ENCODE measurements at places on chromosomes 1 and 21.

GRCh38 chr1:241482761-241483250 is 36.7 kb downstream of the FH start:
- no peak for DNase-seq

GRCh38 chr1:234969581-234970400 is 158.8 kb downstream of the TOMM20 start:
- DNase-seq, result no peak

GRCh38 chr21:45518742-45519141 is 23.5 kb downstream of the SLC19A1 start:
- no peak for DNase-seq

GRCh38 chr1:214014730-214015129 is 27.0 kb downstream of the PROX1 start:
- DNase-seq, result no peak

- no peak for DNase-seq
Observed at GRCh38 chr1:233290396-233291034, 5.0 kb downstream of the PCNX2 start.

GRCh38 chr1:1115136-1115785 is 628 bp downstream of the C1orf159 start:
- DNase-seq, result no peak

GRCh38 chr21:45999581-46000181 is 18.1 kb downstream of the COL6A1 start:
- no peak for DNase-seq

Data from activated naive CD4-positive, alpha-beta T cell treated with Interleukin-2 at 50 U/mL for 16 hours (primary cell).